ENCODE measurements at places on chromosomes 13 and 19. TPM values are rescaled to one million over a fixed set of nuclear protein-coding genes. Genes with fewer than 3 reads are reported as not detected.

Gene TBC1D4
- total RNA-seq: 6.6 TPM

Gene LRRC4B
- not detected for total RNA-seq

Gene ZNF577
- 1.5 TPM for total RNA-seq

Gene EXOSC5
- 25.2 TPM for total RNA-seq

Gene PRODH2
- total RNA-seq: not detected

Gene ZNF93
- 8.8 TPM for total RNA-seq

- DNase-seq: no peak
Observed at GRCh38 chr13:42549552-42549936, 24.4 kb upstream of the TNFSF11 start.

GRCh38 chr19:18306888-18307260 lies 16.0 kb downstream of the LSM4 start:
- no peak for DNase-seq

GRCh38 chr19:41784743-41785142 lies 11.6 kb upstream of the CEACAM3 start:
- no peak for DNase-seq

GRCh38 chr19:18802354-18802753 lies 11.2 kb upstream of the COMP start:
- no peak for DNase-seq

DNA sequence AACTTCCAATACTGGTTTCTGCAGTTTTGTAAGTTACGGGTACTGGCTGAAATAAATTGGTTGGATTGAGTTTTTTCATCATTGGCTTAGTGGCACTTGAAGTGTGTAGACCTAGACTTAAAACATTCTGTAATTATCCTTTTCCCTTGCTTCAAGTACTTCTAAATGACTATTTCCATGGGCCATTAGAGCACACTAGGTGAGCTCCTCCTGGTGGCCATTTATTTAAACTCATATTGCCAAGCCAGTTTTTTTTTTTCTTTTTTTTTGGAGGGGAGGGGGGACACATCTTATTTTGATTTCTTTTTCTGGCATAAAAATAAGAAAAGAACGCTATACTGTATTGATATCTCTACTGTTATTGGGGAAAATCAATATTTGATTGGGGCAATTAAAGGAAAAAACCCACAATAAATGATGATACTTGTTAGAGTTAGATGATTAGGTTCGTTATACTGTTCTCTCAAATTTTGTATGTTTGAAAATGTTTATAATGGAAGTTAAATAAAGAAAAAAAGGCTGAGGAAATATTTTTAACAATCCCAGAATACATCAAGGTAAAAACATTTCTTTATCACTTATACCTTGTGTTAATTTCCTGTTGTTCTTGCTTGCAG lies 82.9 kb downstream of the PDS5B start:
- DNase-seq: peak; percentile 33

GRCh38 chr19:32251634-32252332 lies 93.6 kb upstream of the ZNF507 start:
- DNase-seq: no peak

- DNase-seq: no peak
Observed at GRCh38 chr13:95954266-95954665, 98.9 kb downstream of the UGGT2 start.

DNA sequence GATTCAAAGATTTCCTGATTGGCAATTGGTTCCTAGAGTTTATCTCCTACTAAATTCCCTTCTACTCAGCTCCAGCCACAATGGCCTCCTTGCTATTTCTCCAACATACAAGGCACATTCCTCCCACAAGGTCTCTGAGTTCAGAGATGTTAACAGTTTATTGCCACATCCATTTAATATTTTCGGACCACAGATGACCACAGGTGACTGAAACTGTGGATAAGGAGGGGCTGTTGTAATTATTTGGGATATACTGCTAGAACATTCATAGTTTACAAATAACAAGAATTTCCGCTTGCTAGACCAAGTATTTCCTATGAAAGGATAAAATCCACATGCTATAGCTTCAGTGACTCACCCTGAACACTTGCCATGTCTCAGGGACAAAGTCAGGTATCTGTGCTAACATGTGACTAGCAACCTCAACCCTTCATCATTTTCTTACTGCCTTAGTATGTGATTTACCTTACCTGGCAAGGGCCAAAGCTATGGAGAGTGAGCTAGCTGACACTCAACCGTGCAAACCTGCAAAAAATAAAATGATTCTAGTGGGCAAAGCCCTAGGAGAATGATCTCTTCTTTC lies 117.7 kb downstream of the TBC1D4 start:
- peak; percentile 34 for DNase-seq

DNA sequence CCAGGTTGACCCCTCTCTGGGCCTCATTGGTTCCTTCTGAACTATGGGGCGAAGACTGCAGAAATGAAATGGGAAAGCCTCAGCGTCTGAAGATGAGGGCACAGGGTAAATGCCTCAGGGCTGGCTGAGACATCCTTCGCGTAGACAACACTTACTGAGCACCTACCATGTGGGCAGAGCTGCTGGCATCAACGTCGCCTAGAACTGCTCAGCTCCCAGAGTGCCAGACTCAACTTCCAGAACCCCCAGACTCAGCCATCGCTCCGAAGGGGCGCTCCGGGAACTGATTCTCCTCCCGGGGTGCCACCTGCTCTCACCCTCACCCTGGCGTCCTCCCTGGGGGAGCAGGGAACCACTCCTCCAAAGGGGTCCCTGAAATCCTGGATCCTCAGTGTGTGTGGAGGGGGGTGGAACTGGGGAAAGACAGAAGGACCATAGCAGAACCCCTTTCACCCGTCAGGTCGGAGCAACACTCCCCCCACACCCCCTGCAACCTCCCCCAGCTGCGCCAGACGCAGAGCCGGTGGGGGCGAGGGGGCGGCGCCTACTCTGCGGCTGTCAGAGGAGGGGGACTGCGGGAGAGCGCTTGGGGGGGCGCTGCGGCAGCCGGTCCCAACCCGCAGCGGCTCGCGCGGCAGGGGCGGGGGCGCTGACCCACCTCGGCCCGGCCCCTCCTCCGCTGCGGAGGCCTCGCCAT lies 8.2 kb upstream of the NFIC start:
- peak; percentile 72 for DNase-seq

Measured in M059J (cell line).